Right ventricle myocardium superior (tissue), 1 donor: ENCODE measurements at places on chromosomes 6 and 20.

DNA sequence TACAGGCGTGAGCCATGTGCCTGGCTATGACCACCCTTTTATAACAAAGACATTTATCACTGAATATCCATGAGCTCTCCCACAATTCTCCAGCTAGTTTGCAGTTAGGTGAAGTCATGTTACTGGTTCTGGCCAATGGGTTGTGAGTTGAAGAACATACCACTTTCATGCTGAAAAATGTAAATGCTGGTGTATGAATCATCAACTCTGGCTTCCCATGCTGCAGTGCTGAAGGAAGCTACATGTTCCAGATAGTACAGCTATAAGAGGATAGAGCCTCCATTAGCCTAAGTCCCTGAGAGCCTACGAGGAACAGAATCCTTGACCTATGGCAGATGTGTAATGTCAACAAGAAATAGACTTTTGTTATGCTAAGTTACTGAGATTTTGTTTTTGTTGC is 180.4 kb downstream of the BTBD9 start:
- no peak for DNase-seq

DNA sequence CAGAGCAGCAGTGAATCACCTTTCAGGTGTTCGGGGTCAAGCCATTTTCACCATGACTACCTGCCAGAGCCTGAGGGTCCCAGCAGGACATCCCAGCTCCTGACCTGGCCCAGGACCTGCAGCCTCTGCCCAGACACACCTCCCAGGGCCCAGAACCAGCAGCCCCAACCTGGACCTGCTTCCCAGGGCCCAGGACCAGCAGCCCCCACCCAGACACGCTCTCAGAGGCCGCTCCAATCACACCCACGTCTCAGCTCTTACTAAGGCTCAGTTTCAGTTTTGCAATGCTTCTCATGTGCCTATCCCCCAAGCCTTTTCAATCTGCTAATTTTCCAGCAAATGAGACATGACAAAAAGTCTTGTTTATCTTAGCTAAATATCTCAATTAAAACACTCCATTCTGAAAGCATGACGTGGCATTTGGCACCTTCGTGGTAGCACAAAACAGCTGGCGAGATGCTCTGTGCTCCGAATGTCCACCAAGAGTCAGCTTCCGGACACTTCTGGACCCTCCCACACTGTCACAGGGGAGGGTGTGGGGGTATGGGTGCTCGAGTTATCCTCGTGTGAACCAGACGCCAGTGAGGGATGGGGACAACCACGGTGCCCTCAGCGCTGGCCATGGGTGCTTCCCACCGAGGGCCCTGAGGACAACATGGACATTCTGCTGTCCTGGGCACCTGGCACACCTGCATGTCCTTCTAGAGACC is 253.2 kb downstream of the DLL1 start:
- peak; percentile 43 for DNase-seq

DNA sequence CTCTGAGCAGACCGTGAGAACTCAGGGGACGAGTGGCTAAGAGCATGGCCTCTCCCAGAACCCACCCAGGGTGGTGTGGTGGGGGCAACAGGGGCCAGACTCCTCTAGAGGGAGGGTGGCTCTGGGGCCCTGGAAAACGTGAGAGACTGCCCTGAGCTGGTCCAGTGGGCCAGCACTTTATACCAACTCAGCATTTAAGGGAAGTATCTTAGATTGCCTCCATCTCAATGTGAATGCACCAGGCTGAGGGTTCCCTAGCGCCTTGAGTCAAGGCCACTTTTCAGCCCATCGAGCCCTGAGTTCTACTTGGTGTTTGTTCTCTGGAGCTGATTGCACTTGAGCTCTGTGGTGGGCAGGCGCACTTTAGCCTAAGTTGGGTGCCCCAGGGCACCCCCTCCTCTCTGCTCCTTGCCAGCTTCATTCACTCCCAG is 42.0 kb upstream of the IRF4 start:
- no peak for DNase-seq

DNA sequence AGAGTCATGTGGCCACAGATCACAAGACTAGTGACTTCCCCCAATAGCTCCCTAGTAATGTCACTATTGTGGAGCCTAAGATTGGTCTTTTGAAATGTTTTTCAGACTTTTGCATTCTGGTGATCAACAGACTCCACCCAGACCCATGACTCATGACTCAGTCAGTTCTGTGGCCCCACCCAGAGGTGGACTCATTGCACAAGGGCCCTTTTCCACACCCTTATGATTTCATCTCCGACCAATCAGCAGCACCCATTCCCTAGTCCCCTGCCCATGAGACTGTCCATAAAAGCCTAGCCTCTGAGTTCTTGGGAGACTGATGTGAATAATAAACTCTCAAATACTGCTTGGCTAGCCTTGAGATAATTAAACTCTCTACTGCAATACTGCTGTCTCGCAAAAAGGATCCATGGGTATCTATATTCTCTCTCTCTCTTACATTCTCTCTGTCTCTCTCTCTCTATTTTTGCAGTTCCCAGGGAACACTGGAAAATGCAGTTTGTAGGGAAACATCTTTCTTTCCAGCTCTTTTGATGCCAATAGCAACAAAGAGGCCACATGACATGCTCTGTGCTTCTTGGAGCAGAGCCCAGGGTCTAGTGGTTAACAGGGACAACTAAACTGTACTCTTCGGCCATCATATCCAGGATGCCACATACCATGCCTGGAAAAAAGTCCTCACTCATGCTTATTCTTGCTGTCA is 71.3 kb upstream of the IYD start:
- DNase-seq = no peak

- no peak for DNase-seq
Measured at GRCh38 chr20:38979842-38980241, 17.7 kb downstream of the DHX35 start.

- DNase-seq = peak; percentile 13
Measured at GRCh38 chr20:63031251-63032014, 24.7 kb upstream of the BHLHE23 start.
